ENCODE measurements at places on chromosomes 2 and 18.
A peak's percentile ranks its signal among the peaks of the same experiment; 100 is the strongest.

DNA sequence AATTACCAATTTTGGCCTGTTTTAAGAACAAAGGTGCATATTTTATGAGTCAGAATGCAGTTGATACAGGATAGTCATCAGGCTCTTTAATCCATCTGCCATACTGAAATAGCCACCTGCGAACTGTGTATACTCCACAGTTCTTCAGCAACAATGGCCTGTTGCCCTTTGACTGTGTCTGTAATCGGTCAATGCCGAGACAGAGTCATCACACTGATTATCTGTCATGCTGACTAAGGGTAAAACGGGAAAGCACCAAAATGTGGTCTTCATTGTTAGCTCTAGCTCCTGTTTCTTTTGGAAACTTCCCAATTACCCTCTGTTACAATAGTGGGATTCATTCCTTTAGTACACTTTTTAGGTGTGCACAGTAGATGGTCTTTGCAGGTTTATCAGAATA is 871.7 kb downstream of the DPP10 start:
- DNase-seq: no peak

DNA sequence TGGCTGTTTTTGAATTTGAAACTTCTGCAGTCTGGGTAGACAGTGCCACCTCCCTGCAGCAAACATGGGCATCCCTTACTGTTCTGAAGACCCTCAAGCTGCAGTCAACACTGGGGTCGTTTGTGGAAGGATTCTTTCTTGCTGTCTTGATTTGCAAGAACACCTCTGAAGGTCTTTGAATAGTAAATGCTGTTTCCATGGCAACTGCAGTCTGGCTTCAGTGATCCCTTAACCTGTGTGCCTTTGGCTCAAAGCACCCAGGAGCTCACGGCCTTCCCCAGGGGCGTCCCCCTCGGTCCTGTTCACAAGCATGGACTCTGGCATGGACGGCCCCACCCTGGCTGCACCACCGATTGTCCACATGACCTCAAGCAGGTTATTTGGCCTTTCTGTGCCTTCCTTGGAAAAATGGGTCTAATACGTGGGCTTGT is 38.3 kb downstream of the LRRFIP1 start:
- no peak for DNase-seq

- no peak for DNase-seq
These were observed 1.5 kb downstream of the STRADB start for GRCh38 chr2:201452922-201453643.

DNA sequence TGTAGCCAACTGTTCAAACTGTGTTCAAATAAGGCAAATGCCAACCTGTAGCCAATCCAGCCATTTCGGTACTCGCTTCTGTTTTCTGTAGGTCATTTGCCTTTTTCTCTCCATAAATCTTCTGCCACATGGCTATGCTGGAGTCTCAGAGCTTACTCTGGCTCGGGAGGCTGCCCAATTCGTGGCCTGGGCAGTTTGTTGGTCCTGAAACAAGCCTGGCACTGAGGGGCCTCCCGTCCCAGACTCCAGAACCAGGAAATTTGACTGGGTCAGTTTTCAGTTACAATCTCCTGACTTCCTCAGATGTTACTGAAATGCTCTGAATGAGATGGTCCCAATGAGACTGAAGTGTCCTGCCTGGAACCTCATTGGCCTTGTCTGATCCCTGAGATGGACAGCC is 120.8 kb upstream of the NPAS2 start:
- no peak for DNase-seq

DNA sequence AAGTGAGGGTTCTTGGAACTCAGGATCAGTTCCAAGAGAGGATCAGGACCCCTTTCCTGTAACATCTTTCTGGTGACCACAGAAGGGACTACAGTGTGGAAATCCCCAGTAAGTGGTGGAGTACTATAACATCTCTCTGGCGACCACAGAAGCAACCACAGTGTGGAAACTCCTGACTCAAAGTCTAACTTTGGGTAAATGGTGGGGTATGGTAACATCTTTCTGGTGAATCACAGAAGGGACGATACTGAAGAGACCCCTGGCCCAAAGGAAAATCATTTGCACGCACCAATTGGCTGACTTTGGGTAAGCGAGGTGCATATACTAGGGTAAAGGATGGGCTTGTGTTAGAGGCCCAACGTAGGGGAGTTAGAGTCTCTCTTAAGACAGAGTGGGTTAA is 56.3 kb upstream of the GULP1 start:
- DNase-seq: peak; percentile 42

- DNase-seq: no peak
These were observed 70.0 kb upstream of the NEUROD1 start for GRCh38 chr2:181750305-181750704.

DNA sequence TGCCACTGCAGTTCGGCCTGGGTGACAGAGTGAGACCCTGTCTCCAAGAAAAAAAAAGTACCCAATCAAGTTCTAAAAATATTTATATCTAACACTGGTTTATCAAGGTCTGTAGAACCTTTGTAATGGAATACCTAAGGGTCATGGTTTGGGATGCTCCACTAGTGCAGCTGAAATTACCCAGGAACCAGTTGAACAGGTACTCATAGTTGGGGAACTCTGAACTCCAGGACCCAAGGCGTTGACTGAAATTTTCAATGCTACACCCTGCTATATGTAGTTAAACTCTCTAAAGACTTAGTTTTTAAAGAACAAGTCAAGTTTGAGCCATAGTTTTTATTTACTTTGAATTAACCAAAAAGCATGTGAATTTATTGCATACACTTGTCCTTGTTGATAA is 55.1 kb downstream of the FAM117B start:
- DNase-seq: no peak

DNA sequence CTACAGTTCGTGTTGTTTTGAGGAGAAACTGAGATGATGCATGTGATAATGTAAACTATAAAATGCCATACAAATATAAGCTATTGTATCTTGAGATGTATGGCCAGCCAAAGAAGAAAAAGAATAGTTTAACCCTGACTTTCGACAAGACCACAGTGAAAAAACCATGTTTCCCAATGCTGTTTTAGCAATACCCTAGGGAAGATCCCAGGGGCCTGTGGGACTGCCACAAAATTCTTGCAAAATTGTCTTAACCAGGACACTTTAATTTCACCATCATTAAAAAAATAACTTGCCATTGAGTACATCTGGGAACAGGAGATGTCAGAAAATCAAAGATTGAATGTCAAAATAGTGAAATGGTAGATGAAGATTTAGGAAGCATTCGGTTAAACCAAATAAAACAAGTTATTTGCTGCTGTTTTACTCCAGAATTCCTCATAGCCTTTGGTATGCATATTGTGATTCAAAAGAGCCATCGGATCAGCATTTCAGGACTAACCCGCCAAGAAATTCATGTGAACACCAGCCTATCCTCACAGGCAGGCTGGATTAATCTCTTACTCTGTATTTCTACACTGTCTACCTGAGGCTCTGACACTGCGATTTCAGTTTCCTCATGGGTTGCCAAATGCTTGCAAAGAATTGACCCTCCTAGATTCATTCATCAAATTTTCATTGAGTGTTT is 49.0 kb upstream of the SP3 start:
- no peak for DNase-seq
